ENCODE measurements at places on chromosomes 12 and 14. TPM values are rescaled to one million over a fixed set of nuclear protein-coding genes. Genes with fewer than 3 reads are reported as not detected.

GRCh38 chr12:76864791-76865400 is 13.9 kb downstream of the CSRP2 start:
- DNase-seq: no peak

- no peak for DNase-seq
Observed at GRCh38 chr14:46887144-46887543, 235.6 kb upstream of the RPL10L start.

- no peak for DNase-seq
Observed at GRCh38 chr14:87691042-87691881, 301.7 kb downstream of the GALC start.

- DNase-seq: peak; percentile 43
Observed at GRCh38 chr14:54329082-54329695, 67.6 kb upstream of the CDKN3 start.

DNA sequence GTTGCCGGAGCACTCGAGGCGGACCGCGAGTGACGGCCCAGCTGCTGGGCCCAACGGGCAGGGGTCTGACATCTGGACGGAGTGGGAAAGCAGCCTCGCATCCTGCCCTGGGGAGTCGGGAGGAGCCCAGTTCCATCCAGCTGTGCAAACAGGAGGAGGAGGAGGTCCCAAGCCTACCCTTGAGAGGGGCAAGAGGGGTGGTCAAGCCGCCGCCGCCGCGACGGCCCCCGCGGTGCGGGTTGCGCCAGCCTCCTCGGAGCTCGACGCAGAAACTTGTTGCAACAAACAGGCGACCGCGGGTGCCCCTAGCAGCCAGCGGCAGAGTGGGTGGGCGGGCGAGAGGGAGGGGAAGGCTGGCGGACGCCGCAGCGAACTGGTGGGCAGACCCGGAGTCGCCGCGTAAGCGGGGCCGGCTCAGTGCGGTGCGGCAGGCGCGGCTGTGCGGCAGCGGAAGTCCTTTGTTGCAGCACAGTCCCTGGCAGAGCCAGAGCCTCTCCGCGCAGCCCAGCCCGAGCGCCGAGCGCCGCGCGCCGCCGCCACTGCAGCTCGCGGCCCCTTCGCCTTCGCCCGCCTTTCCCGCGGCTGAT is at the start of gene ZBTB1:
Gene ZBTB1 (plus strand): TSS at position 461 of the 587 bp plus-strand sequence. CDS start 16,735 bp downstream, outside the sequence.
- peak; percentile 80 for DNase-seq

DNA sequence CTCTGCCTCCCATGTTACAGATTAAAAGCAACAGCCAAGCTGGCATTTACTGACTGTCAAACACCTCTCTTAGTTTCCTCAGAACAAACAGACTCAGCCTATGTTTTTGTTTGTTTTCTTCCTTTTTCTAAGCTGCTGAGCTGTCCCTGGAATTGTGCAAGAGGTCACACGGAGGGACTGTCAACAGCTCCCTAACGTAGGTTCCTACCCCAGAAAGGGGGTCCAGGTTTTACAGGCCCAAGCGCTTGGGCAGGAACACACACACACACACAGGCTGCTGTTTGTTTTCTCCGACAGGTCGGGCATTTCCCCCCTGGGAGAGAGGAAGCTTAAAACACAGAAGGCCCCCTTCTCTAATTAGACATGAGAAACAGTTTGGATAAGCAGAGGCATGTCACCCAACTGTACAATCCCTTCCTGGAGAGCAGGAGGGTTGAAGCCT is 739.6 kb upstream of the TBX3 start:
- peak; percentile 39 for DNase-seq

DNA sequence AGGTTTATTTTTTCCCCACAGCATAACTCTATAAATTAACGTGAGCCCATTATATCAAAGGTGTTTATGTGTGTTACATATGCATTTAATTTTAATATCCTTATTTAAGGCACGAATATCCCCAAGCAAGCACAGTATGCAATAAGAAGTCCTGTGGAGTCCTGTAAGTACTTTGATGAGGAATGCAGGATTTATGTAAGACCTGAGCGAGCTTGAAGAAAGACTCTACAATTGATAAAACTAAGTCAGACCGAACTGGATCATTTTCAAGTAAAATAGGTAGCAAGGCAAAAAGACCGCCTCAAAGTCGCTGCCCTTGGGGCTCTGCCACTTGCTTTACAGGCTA is 755 bp downstream of the SLC25A21 start:
- DNase-seq: no peak

GRCh38 chr12:43957732-43958372 is 122.0 kb downstream of the TMEM117 start:
- DNase-seq: no peak

- DNase-seq: no peak
Observed at GRCh38 chr14:98144964-98145363, 1127.0 kb downstream of the BCL11B start.

CRIP2 gene
- 10.9 TPM for total RNA-seq

TPPP2 gene
- total RNA-seq: 5.9 TPM

SLC5A8 gene
- total RNA-seq: not detected

AKAP6 gene
- 1.7 TPM for total RNA-seq

FRS2 gene
- total RNA-seq: 22.2 TPM

All from liver (tissue), 10 donors.